ENCODE measurements at places on chromosomes 13 and 19.
A peak's percentile ranks its signal among the peaks of the same experiment; 100 is the strongest.

DNA sequence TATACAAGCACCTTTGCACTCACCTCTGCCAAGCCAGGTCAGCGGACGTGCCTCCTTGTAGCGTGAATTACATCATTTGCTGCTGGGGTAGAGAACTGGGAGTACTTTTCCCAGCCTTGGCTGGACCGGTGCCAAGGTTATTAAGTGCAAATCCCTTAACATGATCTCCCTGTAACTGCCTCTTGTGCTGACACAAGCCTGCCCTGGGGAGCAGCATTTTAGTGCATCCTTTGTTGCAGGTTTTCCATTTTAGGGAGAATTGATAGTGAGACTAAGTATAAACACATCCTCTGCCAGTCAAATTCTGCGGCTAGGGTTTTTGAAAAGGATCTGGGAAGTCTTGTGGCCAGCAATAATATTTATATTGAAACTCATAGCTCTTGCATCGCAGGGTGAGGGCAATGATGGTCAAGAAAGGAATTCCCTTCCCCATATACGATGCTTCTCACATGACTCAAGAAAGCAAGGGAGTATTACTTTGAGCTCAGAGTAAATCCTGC lies 32.7 kb upstream of the DCLK1 start:
- DNase-seq = no peak

DNA sequence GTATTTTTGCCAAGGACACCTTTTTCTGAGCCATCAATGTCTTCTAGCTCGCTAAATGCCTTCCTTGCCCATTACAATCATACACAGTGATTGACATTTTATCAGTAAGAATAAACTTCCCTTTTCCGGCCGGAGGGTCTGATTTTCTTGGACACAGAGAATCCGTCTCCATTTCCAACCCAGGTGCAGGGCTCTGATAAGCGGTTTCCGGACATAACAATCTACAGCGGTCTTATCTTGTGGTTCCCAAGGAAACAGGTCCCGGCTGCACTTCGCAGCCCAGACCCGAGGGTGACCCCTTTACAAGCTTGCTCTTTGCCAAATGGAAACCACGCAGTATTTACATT lies 5.1 kb upstream of the ZNF77 start:
- peak; percentile 88 for DNase-seq

DNA sequence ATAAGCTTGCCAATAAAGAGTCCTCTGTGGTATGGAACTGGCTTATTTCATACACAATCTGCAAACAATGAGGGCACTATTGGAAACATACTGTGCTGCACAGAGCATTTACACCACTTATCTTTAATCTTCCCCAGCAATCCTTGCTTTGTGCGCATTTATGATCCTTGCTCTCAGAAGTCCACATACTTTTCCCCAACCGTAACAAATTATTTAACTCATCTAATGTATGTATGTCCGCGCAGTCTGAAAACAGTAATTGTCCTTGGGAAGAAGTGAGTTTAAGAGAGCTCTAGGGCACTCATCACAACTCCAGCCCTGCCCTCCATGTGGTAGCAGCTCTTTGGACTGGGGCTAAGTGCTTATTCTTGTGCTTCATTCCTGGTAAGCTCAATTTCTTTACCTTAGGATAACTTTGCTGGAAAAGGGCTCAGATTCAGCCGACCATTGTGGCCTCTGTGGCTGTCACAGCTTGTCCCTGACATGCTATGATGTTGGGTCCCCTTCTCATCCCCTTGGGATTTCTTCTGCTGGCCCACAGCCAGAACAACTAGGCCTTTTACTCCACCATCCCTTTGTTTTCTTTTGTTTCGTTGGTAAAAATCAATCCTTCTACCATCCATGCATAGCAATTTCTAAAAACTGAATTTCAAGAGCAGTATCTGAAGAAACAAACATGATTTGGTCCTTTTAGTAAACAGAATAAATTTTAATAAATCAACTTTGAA lies 152.7 kb downstream of the TNFRSF19 start:
- DNase-seq = no peak

DNA sequence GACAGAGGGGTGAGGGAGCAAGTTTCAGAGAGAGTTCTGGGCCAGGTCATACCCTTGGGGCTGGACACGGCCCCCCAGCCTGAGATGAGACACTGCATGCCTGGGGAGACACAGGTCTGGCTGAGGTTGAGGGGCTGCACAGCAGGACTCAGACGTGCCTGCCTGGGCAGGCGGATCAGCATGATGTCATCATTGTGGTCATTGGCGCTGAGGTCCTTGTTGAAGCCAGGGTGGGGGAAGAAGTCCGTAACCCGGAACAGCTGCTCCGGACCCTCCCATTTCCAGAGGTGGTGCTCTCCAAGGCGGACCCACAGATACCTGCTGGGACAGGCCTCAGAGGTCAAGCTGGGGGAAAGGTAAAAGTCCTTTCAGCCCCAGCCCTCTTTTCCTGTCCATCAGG lies 5.0 kb upstream of the KLK8 start:
- no peak for DNase-seq

DNA sequence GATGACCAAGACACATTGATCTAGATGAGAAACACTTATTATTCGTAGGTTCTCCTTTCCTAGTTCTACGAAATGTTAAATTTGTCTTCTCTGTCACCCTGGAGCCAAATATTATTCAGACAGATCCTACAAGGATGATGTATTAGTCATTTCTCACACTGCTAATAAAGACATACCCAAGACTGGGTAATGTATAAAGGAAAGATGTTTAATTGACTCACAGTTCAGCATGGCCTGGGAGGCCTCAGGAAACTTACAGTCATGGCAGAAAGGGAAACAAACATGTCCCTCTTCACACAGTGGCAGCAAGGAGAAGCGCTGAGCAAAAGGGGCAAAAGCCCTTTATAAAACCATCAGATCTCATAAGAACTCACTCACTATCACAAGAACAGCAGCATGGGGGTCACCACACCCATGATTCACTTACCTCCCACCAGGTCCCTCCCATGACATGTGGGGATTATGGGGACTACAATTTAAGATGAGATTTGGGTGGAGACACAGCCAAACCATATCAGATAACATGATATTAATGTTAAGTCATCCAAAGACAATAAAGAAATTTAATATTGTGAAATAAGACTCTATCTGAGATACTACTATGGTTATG lies 1248.8 kb upstream of the SLC10A2 start:
- no peak for DNase-seq

DNA sequence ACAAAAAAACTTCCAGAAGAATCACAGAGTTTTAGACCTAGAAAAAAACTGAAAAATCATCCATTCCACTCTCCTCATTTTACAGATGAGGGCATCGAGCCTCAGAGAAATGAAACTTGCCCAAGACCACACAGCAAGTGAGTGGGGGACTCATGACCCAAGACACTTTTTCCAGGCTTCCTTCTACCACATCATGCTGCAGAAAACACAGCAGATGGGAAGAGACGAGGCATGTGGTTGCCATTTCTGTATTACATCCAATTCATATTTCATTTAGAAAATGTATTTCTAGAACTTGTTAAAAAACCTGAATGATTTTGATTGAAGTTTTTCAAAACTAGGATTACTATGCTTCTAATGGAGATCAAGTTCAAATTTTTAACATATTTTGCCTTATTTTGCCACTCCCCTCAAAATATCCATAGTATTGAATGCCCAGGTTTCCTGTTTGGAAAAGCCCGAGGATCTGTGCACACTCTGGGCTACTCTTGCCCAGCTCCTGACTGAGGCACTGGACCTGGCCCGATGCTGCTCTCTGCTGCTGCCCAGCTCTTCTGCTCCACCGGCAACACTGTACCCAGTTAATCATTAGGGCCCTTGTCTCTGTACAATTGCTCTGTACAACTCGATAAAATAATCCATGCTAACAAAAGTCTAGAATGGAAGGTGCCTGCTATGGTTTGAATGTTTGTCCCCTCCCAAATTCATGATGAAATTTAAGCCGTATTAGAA lies 157.4 kb downstream of the EFNB2 start:
- no peak for DNase-seq

DNA sequence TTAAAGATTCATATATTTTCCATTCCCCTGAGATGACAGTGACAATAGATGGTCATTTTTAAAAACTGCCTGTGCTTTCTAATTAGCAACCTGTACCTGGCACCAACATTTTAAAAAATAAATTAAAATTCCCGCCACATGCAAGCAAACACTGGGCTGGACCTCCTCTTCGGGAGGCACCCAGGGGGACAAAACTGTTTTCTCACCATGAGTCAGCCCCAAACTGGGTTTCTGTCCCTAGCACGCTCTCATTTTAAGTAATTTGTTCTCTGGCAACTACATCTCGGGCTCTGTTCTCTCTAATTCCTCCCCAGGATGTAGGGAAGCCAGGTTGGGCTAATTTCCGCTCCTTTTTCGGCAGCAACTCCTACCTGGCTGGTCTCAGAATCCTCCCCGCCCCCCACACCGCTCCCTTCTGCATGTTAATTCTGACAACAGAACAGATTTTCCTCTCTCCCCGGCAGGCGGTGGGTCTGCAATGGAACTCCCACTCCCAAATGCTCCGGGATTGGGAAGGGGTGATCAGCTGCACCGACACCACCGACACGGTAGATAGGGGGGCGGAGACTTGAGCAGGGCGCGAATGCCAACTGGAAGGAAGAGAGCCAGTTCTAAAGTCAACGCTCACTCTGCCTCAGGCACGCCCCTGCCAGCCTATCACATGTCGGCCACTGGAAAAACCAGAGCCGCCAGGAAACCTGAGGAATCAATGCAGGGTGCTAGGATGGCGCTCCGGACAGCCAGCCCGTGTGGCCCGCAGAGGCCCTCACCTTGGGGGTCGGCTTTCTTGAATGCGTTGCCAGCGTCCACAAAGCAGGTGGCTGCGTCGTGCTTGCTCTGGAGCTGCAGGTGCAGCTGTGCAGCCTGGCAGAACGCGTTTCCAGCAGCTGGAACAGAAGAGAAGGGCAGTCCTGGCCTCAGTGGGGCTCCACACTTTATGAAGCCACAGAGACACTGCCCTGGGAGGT lies 14.7 kb downstream of the NAPA start:
- no peak for DNase-seq
